Immature natural killer cell (primary cell): ENCODE measurements at places on chromosomes 5 and 9. TPM values are rescaled to one million over a fixed set of nuclear protein-coding genes. Genes with fewer than 3 reads are reported as not detected.

The PCDHB16 gene
- not detected for polyA plus RNA-seq

The SLIT3 gene
- polyA plus RNA-seq: 0.90 TPM

The TSSK1B gene
- polyA plus RNA-seq: not detected

DNA sequence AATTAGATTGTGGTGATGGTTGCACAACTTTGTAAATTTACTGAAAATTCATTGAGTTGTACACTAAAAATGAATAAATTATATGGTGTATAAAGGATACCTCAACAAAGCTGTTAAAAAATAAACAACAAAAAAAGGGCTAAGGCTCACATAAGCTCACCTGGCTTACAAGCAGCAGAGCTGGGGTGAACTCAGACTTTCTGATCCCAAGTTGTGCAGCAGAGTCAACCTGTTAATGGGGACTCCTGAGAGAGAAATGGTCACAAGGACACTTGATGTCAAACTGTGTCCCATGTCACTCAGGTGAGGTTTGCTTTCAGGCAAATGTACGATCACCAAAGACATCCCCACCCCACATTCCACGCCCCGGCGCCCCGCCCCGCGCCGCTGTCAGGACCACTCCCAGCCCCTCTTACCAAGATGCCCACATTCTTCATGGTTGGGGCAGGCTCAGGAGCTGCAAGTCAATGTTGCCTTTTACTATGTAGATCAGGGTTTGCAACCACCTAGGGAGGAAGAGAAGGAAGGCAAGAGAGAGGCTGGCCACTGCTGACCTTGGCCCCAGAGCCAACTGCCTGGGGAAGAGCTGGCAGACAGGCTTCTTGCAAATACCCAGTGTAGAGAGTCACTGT, 22.4 kb upstream of the SLC36A1 start:
- DNase-seq: no peak
- H3K27ac ChIP-seq: no peak overlapping the region
- H3K4me3 ChIP-seq: no peak overlapping the region

DNA sequence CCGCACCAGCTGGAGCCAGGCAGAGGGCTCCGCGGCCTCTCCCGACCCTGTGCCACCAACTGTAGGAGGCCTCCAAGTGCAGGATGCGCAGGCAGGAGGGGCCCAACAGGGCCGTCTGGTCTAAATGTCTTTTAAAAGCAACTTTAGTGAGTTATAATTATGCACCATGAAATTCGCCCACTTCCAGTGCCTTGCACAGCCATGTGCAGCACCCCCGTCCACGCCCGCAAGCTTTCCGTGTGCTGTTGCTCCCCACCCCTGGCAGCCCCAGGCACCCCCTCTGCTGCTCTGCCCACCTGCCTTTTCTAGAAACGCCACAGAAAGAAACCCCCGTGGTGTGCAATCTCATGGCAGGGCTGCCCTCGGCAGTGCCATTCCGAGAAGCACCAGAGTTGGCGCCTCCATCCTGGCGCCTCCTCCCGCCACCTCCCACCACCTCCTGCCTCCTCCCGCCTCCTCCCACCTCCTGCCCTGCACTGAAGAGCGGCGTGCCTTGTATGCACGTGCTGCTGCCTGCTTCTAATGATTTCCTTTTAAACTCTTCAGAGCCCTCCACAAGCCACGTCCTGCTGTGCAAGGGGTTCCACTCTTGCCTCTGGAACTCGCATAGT, 7.5 kb upstream of the SLC6A18 start:
- peaks cover 2% of the 10 kb centered on the region for H3K27me3 ChIP-seq
- DNase-seq: no peak

DNA sequence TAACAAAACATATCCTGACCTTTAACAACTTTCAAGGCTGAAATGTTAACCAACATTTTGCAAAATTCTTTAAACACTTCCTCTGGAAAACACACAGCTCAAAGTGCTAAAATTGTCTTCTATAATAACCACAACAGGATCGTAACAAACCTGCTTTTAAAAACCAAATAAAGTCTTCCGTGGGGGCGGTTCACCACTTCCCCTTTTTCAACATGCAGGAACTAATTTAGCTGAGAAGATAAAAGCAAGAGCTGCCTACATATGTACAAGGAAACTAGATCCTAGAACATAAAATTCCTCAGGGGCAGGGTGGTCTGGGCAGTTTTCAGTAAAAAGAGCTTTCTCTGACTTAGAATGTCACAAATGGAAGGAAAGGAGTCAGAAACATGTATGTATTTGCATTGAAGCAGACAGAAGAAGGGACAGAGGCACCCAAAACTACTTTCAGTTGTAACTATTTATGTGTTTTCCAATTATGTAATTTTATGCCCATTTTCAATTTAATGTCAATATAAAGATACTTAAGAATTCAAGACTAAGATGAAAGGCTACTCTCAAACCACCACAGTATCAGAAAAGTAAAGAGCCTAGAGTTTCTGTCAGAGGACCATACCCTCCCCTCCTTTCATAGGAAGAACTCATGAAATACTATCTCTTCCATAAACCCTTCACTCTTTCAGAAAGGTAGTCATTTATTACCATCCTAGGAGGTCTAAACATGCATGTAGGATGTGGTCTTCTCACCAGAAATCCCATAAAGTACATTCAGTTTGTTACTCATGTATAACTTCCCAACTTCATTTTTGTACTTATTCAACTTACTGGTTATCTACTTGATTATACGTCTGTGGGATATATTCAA, 185.9 kb upstream of the RASA1 start:
- DNase-seq: peak; percentile 60
- peaks cover 3% of the 10 kb centered on the region for H3K27me3 ChIP-seq
- peak overlapping the region; percentile 78 for H3K4me3 ChIP-seq
- peaks cover 61% of the 10 kb centered on the region for H3K4me1 ChIP-seq

DNA sequence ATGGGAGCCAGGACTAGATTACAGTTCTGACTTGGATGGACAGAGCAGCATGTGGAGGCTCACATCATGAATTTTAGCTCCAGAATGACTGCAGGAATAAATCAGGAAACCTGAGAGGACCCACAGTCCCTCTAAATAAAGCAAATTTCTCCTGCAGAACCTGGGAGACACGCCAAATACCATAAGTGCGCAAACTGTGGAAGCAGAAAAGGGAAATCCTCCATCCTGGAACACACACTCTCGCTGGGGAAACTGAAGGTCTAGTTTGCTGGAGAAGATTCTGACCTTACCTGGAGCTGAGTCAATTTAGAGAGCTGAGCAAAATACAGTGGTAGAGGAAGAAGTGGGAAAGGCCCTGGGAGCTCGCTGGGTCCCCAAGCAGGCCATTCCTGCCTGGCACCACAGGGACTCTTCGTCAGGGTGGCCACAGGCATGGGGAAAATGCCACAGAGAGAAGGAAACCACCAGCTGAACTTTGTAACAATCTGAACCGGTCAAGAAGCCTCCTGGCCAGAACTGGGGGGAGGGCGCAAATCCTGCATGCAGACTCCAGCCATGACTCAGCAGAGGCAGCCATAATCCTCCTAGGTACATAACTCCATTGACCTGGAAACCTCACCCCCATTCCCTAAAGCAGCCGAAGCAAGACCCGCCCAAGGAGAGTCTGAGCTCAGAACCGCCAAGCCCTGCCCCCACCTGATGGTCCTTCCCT, 390.9 kb downstream of the LRRC70 start:
- no peak for DNase-seq
- H3K4me1 ChIP-seq: no peaks in the 10 kb centered on the region
- no peak overlapping the region for H3K27ac ChIP-seq
- no peaks in the 10 kb centered on the region for H3K27me3 ChIP-seq
- no peak overlapping the region for H3K4me3 ChIP-seq

- H3K27me3 ChIP-seq: peaks cover 1% of the 10 kb centered on the region
- DNase-seq: no peak
- peak overlapping the region; percentile 85 for H3K4me3 ChIP-seq
- no peaks in the 10 kb centered on the region for H3K36me3 ChIP-seq
- H3K4me1 ChIP-seq: no peaks in the 10 kb centered on the region
- H3K27ac ChIP-seq: peak overlapping the region; percentile 28
Observed at GRCh38 chr5:171355302-171355724, 32.3 kb upstream of the NPM1 start.

DNA sequence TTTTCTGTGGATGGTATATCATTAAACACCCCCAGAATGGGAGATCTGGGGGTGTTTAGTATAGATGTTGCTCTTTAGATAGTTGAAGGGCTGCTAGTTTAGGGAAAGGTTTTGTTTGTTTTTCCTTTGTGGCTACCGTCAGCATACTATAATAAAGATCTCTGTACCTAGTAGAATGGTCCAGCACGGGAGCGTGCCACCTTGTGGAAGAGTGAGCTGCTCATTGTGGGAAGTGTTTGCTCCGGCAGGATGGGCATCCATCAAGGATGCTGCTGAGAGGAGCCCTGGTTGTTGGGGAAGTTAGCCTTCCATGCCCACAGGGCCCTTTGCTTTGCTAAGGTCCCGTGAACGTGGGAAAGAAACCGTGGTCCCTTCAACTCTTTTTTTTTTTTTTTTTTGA, 113.1 kb downstream of the LIFR start:
- no peak for DNase-seq
- H3K27ac ChIP-seq: no peak overlapping the region
- H3K4me1 ChIP-seq: no peaks in the 10 kb centered on the region
- peaks cover 11% of the 10 kb centered on the region for H3K27me3 ChIP-seq

GRCh38 chr9:79480639-79481038, 91.1 kb upstream of the TLE4 start:
- no peak for DNase-seq
- no peak overlapping the region for H3K27ac ChIP-seq
- no peaks in the 10 kb centered on the region for H3K4me1 ChIP-seq
- no peaks in the 10 kb centered on the region for H3K27me3 ChIP-seq
- no peaks in the 10 kb centered on the region for H3K36me3 ChIP-seq
